ENCODE measurements at places on chromosomes 1 and 21. TPM values are rescaled to one million over a fixed set of nuclear protein-coding genes. Genes with fewer than 3 reads are reported as not detected.

DNA sequence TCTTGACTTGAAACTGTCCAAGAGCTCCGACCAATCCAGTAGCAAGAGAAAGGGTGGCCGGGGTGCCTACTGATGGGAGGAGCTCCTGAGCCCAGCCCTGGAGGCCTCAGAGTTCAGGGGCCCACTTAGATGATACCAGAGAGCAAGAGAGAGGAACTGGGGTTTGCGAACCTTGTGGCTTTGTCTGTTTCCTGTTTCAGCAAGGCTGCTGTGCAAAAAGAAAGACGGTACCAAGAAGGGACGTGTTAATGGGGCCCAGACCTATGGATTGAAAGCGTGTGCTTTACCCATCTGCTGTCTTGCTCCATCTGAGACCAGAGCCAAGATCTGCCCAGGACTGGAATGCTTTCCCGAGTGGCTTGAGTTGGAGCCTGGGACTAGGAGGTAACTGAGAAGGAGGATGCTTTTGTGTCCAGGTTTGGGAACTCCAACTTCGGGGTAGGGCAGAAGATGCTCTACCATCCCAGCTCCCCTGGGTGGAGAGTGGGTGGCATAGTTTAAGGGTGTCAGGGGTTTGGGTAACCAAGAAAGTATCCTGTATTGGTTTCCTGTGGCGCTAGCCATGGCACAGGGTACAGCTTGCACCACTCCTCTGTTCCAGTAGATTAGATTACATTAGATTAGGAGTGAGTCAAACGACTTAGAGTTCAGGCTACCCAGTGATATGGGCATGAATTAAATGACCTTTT, at the start of gene TRAF3IP3:
TRAF3IP3 (plus strand) TSS at position 128 of the 689 bp plus-strand sequence. CDS start 3,987 bp downstream, outside the sequence.
- no peak for DNase-seq

DNA sequence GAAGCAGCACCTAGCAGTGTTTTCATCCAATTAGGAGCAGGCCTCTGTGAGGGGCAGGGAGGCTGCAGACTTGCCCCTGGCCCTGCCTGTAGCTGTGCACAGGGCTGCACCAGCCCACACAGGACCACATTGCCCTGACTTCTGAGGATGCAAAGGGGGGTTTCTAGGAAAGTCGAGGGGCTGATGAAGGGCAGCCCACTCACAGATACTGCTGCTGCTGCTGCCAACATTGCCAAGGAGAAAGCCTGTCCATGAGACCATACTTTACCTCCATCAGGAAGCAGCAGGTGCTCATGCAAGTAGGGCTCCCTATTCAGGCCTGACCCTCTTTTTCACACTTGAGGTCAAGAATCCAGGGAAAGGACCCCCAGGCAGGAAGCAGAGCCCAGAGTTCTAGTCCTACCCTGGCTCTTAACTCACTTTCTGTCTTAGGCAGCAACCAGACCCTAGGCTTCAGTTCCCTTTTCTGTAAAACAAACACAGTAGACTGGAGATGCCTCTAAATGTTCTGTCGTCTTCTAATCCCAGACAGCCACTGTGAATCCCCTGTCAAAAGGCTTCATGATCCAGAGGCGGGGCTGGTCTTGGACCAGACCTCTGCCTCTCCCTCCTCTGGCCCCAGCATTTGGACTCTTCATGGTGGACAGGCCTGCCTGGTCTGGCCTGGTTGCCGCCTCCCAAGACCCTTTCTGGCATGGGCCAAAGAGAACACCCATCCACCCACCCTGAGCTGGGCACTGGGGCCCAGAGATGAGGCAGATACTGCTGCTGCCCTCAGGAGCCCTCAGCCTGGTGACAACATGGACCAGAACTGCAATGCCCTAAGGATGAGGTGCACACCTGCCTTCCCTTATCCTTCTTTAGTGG, 120.2 kb downstream of the GLIS1 start:
- no peak for DNase-seq

The DNM3 gene
- 5.7 TPM for polyA plus RNA-seq

GRCh38 chr1:8540971-8541370, 223.1 kb downstream of the SLC45A1 start:
- no peak for DNase-seq

DNA sequence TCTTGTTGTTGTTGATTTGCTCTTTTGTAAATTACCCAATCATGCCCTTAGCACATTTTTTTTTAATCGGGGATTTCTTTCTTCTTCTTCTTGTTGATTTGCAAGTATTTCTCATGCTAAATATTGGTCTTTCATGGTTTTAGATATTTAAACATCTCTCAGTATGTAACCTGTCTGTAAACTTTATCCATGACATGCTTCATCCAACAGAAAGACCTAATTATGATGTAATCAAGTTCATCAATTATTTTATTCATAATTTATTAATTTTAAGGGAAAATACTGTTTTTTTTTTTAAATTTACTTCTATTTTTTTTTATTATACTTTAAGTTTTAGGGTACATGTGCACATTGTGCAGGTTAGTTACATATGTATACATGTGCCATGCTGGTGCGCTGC, 69.8 kb downstream of the TNFSF18 start:
- no peak for DNase-seq

- no peak for DNase-seq
Measured at GRCh38 chr1:8607906-8608305, 209.5 kb downstream of the RERE start.

The SERPINC1 gene
- 0.33 TPM for polyA plus RNA-seq
